ENCODE measurements at places on chromosomes 5 and 9. TPM values are rescaled to one million over a fixed set of nuclear protein-coding genes. Genes with fewer than 3 reads are reported as not detected.

GRCh38 chr9:124105266-124105665 lies 93.7 kb downstream of the LHX2 start:
- no peaks in the 10 kb centered on the region for H3K4me1 ChIP-seq
- H3K36me3 ChIP-seq = no peaks in the 10 kb centered on the region
- DNase-seq = no peak
- no peak overlapping the region for H3K27ac ChIP-seq
- H3K4me3 ChIP-seq = no peak overlapping the region
- peaks cover 46% of the 10 kb centered on the region for H3K27me3 ChIP-seq

DNA sequence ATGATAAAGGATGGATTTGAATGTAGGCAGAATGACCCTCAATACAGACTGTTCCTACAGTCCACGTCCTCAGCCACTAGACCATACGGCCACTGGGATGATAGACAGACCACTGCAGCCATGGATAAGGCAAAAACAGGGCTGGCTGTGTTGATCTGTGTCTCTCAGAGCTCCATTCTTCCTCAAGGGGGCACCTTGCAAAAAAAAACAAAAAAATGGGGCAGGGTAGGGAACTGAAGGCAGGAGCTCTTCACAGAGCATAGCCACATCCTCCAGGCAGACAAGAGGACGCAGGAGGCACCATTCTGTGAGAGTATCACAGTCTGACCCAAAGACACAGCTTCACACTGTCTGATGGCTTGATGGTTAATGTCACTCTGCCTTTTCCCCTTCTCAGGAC lies 61.2 kb upstream of the GABRP start:
- no peaks in the 10 kb centered on the region for H3K4me1 ChIP-seq
- H3K27me3 ChIP-seq = peaks cover 2% of the 10 kb centered on the region

DNA sequence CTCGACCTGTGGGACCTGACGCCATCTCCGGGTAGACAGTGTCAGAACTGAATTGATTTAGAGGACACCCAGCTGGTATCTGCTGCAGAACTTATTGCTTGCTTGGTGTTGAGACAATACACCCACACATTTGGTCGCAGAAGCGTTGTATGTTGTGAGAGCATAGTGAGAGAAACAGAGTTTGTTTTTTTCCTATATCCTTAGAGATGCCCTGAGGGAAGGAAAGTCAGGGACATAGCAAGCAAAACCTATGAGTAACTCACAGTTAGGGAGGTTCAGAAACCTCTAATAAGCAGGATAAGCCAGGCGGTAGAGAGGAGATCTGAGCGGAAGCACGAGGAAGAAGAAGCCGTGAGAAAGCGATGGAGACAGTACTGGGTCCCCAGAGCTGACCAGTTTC lies 59.8 kb downstream of the PTCD2 start:
- no peak overlapping the region for H3K4me3 ChIP-seq
- no peaks in the 10 kb centered on the region for H3K27me3 ChIP-seq
- no peak overlapping the region for H3K27ac ChIP-seq
- H3K4me1 ChIP-seq = peaks cover 13% of the 10 kb centered on the region

DNA sequence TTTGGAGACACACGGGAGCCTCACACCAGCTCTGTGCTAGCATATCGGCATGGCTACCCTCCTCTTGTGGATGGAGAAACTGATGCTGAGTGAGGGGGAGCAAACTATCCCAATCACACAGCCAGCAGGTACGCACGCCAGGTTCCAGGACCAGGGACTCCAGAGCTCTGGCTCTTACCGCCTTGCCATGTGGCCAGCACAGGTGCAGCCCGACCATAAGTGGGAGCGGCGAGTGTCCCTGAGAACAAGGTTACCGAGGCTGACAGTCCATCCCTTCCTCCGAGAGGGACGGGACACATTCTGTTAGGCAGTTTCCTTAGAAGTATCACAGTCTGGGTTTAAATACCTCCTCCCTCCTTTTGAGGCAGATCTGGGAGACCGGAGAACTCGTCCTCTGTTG lies 86.0 kb downstream of the PAX5 start:
- no peaks in the 10 kb centered on the region for H3K36me3 ChIP-seq
- no peaks in the 10 kb centered on the region for H3K4me1 ChIP-seq
- DNase-seq = no peak
- H3K27me3 ChIP-seq = peaks cover 28% of the 10 kb centered on the region
- no peak overlapping the region for H3K27ac ChIP-seq

DNA sequence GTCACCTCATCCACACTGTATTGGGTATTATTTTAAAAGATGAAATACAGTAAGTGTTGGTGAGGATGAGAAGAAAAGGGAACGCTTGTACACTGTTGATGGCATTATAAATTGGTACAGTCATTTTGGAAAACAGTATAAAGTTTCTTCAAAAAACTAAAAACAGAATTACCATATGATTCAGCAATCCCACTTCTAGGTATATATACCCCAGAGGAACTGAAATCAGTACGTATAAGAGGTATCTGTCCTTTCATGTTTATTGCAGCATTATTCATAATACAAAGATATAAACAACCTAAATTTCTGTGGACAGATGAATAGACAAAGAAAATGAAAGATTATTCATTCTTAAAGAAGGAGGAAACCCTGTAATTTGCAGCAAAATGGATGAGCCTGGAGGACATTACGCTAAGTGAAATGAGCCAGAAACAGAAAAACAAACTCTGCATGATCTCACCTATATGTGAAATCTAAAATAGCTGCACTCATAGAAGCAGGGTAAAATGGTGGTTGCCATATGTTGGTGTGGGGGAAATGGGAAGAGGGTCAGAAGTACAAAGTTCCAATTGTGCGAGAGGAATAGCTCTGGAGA lies 191.6 kb downstream of the TRIM36 start:
- no peak overlapping the region for H3K27ac ChIP-seq
- no peaks in the 10 kb centered on the region for H3K36me3 ChIP-seq
- H3K4me1 ChIP-seq = no peaks in the 10 kb centered on the region
- H3K27me3 ChIP-seq = no peaks in the 10 kb centered on the region

- no peak overlapping the region for H3K27ac ChIP-seq
- DNase-seq = peak; percentile 84
- no peak overlapping the region for H3K4me3 ChIP-seq
- no peaks in the 10 kb centered on the region for H3K36me3 ChIP-seq
These were observed 72.9 kb downstream of the BAAT start for GRCh38 chr9:101311758-101312420.

DNA sequence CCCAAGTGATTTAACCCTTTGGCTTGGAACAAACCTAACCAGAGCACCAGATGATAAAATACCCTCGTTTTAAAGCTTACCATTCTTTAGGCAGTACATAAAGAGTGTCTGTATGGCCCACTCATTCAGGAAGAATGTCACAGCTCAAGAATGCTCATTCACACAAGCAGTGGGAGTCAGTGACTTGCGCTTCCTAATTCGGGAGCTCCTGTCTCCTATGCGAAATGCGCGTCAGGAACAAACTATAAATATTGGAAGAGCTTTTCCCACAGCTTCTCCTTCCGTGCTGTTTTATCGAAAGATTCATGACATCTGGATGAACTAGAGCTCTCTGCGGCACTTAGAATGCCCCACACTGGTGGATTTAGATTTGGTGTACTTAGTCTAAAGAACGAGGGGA lies 66.6 kb downstream of the NTRK2 start:
- no peaks in the 10 kb centered on the region for H3K36me3 ChIP-seq
- DNase-seq = no peak
- H3K27ac ChIP-seq = no peak overlapping the region
- H3K4me3 ChIP-seq = no peak overlapping the region
- H3K27me3 ChIP-seq = no peaks in the 10 kb centered on the region

DNA sequence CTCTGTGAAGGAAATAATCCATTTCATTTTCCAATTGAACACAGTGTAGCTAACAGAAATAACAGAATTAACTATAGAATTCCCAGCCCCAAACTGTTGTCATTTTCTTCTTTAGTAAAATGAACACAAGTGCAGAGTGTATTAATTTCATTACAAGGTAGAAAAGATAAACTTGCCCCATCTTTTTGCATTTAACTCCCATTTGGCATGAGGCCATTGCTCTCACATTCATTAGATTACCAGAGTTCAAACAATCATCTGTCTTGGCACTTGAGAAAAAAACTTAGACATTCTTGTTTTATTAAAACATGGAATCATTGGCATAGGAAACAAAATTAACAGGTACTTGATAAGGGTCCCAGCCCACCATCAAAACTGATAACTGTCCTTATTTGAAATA lies 821.5 kb upstream of the C9orf72 start:
- no peaks in the 10 kb centered on the region for H3K36me3 ChIP-seq
- no peak overlapping the region for H3K27ac ChIP-seq
- no peaks in the 10 kb centered on the region for H3K4me1 ChIP-seq
- no peak for DNase-seq
- no peak overlapping the region for H3K4me3 ChIP-seq
- no peaks in the 10 kb centered on the region for H3K27me3 ChIP-seq

DNA sequence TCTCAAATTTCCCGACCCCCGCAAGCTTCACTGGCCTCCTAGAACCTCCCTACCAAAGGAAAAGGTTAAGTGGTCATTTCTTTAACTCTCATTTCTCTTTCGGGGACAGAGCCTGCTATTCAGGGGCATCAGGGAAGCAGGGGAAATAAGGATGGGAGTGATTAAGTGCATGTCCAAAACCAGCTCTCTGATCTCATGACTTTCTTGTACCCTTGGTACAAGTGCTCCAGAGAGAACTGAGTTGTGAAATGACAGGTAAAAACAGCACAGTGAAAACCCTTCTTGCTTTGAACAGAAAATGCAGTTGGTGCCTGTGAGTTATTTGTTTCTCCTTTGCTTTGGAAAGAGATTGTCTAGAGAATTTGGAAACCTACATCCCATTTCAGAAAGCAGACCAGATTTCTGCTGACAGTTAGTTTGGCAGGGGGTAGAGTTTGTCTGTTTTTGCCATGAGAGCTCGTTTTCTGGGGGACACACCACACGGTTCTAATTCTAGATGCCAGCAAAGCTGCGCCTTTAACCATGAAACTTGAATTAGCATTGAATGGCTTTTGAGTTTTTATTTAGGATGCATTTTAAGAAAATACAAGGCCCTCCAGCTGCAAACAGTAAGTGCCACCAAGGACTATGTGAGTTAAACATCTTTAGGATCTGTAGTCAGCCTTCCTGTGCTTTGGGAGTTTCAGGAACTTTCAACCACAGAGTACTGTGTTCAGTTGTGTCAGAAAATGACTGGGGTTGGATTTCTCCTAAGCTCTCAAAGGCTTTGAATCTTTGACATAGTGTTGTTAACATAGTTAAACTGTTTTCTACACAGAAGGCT lies 161.7 kb upstream of the LHFPL2 start:
- H3K4me1 ChIP-seq = peaks cover 17% of the 10 kb centered on the region
- no peak for DNase-seq
- H3K27ac ChIP-seq = no peak overlapping the region
- H3K27me3 ChIP-seq = no peaks in the 10 kb centered on the region
- H3K4me3 ChIP-seq = no peak overlapping the region

GRCh38 chr9:123070198-123070597 lies 36.7 kb downstream of the GPR21 start:
- peaks cover 12% of the 10 kb centered on the region for H3K4me1 ChIP-seq
- H3K27me3 ChIP-seq = no peaks in the 10 kb centered on the region
- no peak overlapping the region for H3K4me3 ChIP-seq
- peak overlapping the region; percentile 93 for H3K27ac ChIP-seq
- DNase-seq = no peak

- H3K4me3 ChIP-seq = no peak overlapping the region
- peaks cover 13% of the 10 kb centered on the region for H3K4me1 ChIP-seq
- no peak for DNase-seq
These were observed 76.0 kb upstream of the CD180 start for GRCh38 chr5:67272453-67273130.

GRCh38 chr5:150410524-150411244 lies 2.0 kb downstream of the CD74 start:
- peak; percentile 74 for DNase-seq
- no peak overlapping the region for H3K4me3 ChIP-seq
- H3K27ac ChIP-seq = no peak overlapping the region
- no peaks in the 10 kb centered on the region for H3K4me1 ChIP-seq
- no peaks in the 10 kb centered on the region for H3K36me3 ChIP-seq

The GPX8 gene
- 201 TPM for total RNA-seq

The OR1L6 gene
- total RNA-seq = not detected

Measured in IMR-90 (cell line).